ENCODE measurements at places on chromosomes 4 and X. TPM values are rescaled to one million over a fixed set of nuclear protein-coding genes. Genes with fewer than 3 reads are reported as not detected.
A peak's percentile ranks its signal among the peaks of the same experiment; 100 is the strongest.

The LGI2 gene
- 13.1 TPM for total RNA-seq

DNA sequence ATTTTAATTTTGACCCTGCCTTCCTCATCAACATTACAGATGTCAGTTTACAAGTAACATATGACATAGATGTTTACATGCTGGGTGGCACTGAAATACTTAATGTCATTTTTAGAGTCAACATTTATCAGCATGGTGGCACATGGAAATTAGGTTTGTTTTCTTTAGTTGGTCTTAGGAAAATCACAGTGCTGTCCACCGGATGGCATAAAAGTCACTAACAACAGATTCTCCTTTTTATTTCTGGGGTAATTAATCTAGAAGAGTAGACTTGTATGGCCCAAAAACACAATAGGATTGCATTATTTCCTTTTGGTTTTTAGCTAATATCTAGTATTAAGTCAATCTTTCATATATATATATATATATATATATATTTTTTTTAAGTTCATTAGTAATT is 88.6 kb upstream of the HHIP start:
- no peak for ATAC-seq

DNA sequence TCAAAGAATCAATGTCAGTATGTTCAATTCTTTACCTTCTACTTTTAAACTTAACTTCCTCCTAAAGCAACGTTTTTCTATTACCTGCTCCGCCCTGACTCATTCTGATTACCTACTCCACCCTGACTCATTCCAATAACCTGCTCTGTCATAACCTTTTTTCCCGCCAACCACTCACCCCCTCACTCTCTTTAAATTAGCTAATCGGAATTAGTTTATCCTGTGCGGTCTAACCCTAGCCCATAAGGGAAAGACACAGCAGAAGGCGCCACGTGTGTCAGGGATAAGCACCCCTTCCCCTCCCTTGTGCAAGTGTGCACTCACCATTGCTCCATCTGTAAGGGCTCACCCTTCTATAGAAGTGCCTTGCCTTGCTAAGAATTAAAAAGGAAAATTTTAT is 64.4 kb downstream of the EIF4E start:
- ATAC-seq, result no peak

DNA sequence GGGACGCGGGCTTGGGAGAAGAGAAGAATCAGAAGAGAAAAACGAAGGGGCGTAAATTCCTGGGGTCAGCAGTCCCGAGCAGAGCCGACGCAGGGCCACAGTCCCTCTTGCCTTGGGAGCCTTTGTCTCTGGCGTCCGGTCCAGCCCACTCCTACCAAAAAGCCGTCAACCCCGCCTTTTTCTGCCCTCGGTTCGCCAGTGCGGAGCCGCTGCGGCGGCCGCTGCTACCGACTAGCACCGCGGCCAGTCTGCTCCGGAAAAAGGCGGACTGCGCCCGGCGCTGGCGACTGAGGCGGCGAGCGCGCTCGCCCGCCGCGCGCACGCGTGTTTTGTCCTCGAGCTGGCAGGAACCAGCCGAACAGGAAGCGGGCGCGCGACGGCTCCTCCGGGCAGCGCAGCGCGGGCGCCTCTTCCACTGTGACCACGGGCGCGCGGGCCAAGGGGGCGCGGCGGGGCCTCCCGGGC is 502 bp downstream of the HNRNPDL start:
- ATAC-seq, result peak; percentile 2

GRCh38 chr4:25258980-25259578 is 25.2 kb downstream of the PI4K2B start:
- no peak for ATAC-seq

- no peak for ATAC-seq
Measured at GRCh38 chr4:182716192-182716591, 201.0 kb downstream of the DCTD start.

Data from gastroesophageal sphincter (tissue), 4 donors.